IMR-90 (cell line): ENCODE measurements at places on chromosomes 12 and 14. TPM values are rescaled to one million over a fixed set of nuclear protein-coding genes. Genes with fewer than 3 reads are reported as not detected.

DNA sequence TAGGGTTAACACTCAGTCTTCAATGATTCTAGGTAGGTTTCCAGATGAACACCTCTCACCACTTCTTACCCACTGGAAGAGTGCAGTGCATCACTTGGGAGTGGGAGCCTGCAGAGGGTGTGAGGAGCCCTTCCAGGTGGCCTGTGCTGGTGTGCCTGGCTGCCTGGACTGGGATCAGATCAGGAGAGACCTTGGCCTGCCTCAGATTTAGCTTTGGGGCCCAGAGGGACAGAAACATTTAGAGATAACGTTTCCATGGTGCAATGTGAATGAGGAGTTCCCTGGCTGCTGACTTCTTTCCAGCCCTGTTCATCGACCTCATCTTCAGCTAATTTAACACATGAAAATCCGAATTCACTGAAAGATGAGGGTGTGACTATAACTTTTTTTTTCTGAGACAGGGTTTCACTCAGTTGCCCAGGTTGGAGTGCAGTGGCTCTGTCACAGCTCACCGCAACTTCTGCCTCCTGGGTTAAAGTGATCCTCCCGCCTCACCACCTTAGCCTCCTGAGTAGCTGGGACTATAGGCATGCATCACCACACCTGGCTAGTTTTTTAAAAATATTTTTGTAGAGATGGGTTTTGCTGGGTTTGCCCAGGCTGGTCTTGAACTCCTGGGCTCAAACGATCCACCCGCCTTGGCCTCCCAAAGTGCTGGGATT, 53.6 kb downstream of the SUSD6 start:
- H3K27ac ChIP-seq = peak overlapping the region; percentile 14; the same call in 1 of the 2 replicates
- no peak for DNase-seq
- H3K4me1 ChIP-seq = peaks cover 38% of the 10 kb centered on the region

DNA sequence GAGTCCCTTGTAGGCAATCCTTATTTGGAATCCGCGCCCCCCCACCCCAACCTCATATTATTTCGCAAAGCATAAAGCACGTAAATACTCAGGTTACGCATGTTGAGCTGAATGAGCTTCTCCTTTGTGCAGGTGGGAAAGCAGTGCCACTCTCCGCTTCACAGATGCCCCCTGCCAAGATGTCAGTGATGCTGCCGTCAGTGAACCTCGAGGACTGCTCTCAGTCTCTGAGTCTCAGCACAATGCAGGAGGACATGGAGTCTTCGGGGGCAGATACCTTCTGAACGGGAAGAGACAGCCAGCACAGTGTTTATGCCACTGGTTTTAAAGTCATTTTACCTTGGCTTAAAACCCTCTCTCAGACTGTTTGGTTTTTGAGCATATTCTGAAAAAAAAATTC, 90.1 kb upstream of the DACT1 start:
- no peaks in the 10 kb centered on the region for H3K4me1 ChIP-seq
- no peak overlapping the region for H3K27ac ChIP-seq
- no peaks in the 10 kb centered on the region for H3K27me3 ChIP-seq
- no peak for DNase-seq
- no peak overlapping the region for H3K4me3 ChIP-seq

DNA sequence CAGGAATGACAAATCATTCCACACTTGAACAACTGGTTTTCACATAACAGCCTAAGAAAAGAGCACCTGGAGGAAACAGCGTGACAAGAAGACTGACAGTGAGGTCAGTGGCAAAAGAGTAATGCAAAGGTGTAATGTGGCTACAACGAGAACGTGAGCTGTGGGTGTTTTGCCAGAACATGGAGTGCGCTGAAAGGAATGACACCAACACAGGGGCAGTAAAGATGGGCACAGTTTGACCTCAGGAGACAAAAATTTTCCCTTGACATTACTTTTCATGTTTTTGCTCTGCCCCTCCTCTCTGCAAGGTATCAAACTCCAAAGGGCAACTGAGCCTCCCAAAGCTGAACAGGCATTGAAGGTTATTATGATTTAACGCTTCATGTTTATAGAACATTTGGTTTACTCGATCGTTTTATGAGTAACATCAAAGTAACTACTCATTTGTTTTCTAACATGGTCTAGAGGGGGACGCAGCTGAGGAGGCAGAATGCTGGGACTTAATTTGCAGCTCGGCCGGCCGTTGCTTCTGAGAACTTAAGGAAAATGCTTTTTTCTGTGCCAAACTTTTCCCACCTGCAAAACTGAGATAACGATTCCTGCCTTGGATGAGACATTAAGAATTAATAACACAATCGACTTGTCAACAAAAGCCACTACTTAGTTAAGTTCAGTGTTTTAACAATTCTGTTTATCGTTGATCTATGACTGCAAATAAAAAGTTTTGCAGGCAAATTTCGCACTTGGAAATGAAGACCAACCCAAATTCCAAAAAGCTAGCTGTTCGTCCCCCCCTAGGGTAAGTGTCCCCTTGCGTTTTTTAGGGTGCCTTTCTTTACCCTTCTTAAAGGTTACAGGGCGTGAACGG, 954 bp downstream of the HAUS4 start:
- peaks cover 5% of the 10 kb centered on the region for H3K4me1 ChIP-seq
- peak overlapping the region; percentile 80 for H3K27ac ChIP-seq
- no peak for DNase-seq
- peak overlapping the region; percentile 68 for H3K4me3 ChIP-seq
- H3K27me3 ChIP-seq = no peaks in the 10 kb centered on the region
- H3K36me3 ChIP-seq = peaks cover 5% of the 10 kb centered on the region

- H3K4me3 ChIP-seq = no peak overlapping the region
- H3K27ac ChIP-seq = no peak overlapping the region
- H3K36me3 ChIP-seq = no peaks in the 10 kb centered on the region
- no peaks in the 10 kb centered on the region; the same call in 1 of the 2 replicates for H3K27me3 ChIP-seq
- DNase-seq = no peak
Observed at GRCh38 chr12:68335462-68335861, 3.3 kb upstream of the MDM1 start.

GRCh38 chr14:103960457-103961055, 18.2 kb upstream of the RD3L start:
- no peak overlapping the region for H3K4me3 ChIP-seq
- DNase-seq = no peak
- H3K36me3 ChIP-seq = no peaks in the 10 kb centered on the region
- peaks cover 7% of the 10 kb centered on the region for H3K27me3 ChIP-seq
- no peak overlapping the region for H3K27ac ChIP-seq

GRCh38 chr12:101042211-101042610, 167.8 kb downstream of the SLC5A8 start:
- H3K4me1 ChIP-seq = no peaks in the 10 kb centered on the region; the same call in 1 of the 2 replicates
- no peak overlapping the region for H3K4me3 ChIP-seq
- no peak overlapping the region for H3K27ac ChIP-seq
- no peak for DNase-seq
- H3K27me3 ChIP-seq = no peaks in the 10 kb centered on the region

GRCh38 chr14:44462381-44462780, 44.7 kb downstream of the FSCB start:
- H3K4me3 ChIP-seq = no peak overlapping the region
- no peaks in the 10 kb centered on the region for H3K36me3 ChIP-seq
- no peak for DNase-seq
- H3K27ac ChIP-seq = no peak overlapping the region
- H3K27me3 ChIP-seq = no peaks in the 10 kb centered on the region

- no peaks in the 10 kb centered on the region for H3K27me3 ChIP-seq
- no peak overlapping the region for H3K27ac ChIP-seq
- H3K4me3 ChIP-seq = no peak overlapping the region
- peak; percentile 69 for DNase-seq
- H3K4me1 ChIP-seq = peaks cover 3% of the 10 kb centered on the region; the same call in 1 of the 2 replicates
- no peaks in the 10 kb centered on the region for H3K36me3 ChIP-seq
Observed at GRCh38 chr14:63777024-63777423, 49.2 kb upstream of the SGPP1 start.

- H3K4me1 ChIP-seq = peaks cover 5% of the 10 kb centered on the region; the same call in 1 of the 2 replicates
- no peaks in the 10 kb centered on the region for H3K27me3 ChIP-seq
- peak overlapping the region; percentile 73; the same call in 1 of the 2 replicates for H3K27ac ChIP-seq
- peak; percentile 89 for DNase-seq
Observed at GRCh38 chr12:110224379-110225304, 56.4 kb upstream of the ATP2A2 start.

DNA sequence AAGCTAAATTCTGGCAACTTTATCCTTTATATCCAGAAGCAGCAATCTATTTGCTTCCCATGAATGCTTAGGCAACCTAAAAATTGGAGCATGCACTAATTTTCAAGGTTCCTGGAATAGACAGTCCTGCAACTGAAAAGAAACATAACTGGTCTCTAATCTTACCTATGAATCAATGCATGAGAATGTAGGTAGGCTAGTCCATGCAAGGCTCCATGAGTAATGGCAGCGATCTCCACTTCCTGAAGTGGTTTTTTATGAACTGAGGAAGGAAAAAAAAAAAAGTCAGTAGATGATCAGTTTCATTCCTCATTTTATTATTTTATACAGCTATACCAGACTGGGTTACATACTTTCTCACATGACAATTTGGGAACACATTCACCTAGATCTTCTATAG, 102.0 kb downstream of the PEBP1 start:
- peak; percentile 72 for DNase-seq
- no peaks in the 10 kb centered on the region for H3K27me3 ChIP-seq
- H3K4me1 ChIP-seq = no peaks in the 10 kb centered on the region
- no peak overlapping the region for H3K27ac ChIP-seq

DNA sequence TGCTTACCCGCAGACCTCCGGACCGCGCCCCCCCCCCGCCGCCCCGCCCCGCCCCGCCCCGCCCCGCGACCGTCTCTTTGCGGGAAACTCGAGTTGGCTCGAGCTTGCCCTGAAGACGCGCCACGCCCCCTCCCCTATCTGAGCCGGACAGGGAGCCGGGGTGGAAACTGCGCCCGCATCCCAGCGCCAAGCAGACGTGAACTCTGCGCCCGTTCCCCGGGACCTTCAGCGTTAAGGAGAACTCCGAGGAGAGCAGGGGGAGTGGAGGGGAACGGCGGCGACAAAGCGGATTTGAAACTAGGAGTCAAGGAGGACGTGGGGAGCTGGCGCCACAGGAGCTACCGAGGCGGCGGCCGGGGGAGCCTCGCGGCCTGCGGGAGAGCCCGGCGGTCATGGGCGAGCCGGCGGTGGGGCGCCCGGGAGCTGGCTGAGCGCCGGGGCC, at the start of gene KCNK13:
KCNK13 (plus strand) TSS at position 310 of the 442 bp plus-strand sequence. CDS start 212 bp downstream, outside the sequence.
- H3K4me3 ChIP-seq = peak within 1 kb of the TSS; percentile 74
- H3K27ac ChIP-seq = no peak within 1 kb of the TSS
- H3K36me3 ChIP-seq = no peaks in the 10 kb centered on the region
- no peak for DNase-seq
- H3K4me1 ChIP-seq = peaks cover 4% of the 10 kb centered on the region; the same call in 1 of the 2 replicates

DNA sequence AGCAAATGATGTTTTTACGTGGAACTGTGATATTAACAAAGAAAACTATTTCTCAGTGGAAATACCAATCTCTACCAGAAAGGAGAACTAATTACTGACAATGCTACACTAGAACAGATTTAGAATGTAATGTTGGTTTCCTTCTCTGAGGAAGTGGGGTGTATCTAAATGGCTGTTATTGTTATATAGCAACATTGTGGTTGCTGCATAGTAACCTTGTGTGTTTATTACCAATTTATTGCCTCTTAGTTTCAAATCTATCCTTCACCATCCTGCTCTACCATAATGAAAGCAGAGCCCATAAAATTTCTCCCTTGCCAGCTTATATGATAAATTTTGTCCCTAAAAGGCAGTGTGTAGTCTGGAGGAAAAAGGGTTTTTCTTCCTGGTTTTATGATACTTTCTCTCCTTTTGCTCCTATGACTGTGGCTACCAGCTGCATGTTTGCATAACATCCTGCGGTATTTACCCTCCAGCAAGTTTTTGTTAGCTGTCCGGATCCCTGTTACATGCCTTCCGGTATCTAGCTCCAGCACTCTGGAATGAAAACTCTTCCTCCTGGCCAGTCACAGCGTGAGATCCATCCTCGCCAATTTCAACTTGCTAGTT, 5.7 kb upstream of the KLRK1 start:
- DNase-seq = peak; percentile 71
- H3K27me3 ChIP-seq = no peaks in the 10 kb centered on the region; the same call in 1 of the 2 replicates
- no peak overlapping the region for H3K4me3 ChIP-seq

GRCh38 chr14:101009531-101009930, 106.0 kb upstream of the RTL1 start:
- H3K36me3 ChIP-seq = peaks cover 38% of the 10 kb centered on the region
- no peak overlapping the region for H3K4me3 ChIP-seq
- peaks cover 14% of the 10 kb centered on the region for H3K4me1 ChIP-seq

- no peaks in the 10 kb centered on the region for H3K27me3 ChIP-seq
- DNase-seq = no peak
- no peaks in the 10 kb centered on the region for H3K4me1 ChIP-seq
- peaks cover 5% of the 10 kb centered on the region for H3K36me3 ChIP-seq
- no peak overlapping the region for H3K4me3 ChIP-seq
- H3K27ac ChIP-seq = no peak overlapping the region
Observed at GRCh38 chr14:102683399-102684297, 91.2 kb downstream of the RCOR1 start.

GRCh38 chr14:66680216-66680615, 172.3 kb downstream of the GPHN start:
- no peaks in the 10 kb centered on the region for H3K27me3 ChIP-seq
- no peak overlapping the region for H3K4me3 ChIP-seq
- DNase-seq = no peak
- no peaks in the 10 kb centered on the region for H3K36me3 ChIP-seq
- H3K4me1 ChIP-seq = no peaks in the 10 kb centered on the region
- H3K27ac ChIP-seq = no peak overlapping the region

- no peak for DNase-seq
- H3K36me3 ChIP-seq = no peaks in the 10 kb centered on the region
- no peak overlapping the region for H3K4me3 ChIP-seq
- H3K4me1 ChIP-seq = no peaks in the 10 kb centered on the region
- H3K27ac ChIP-seq = no peak overlapping the region
- no peaks in the 10 kb centered on the region for H3K27me3 ChIP-seq
Observed at GRCh38 chr12:103470664-103471063, 25.1 kb downstream of the C12orf42 start.

PTGDR gene
- total RNA-seq = not detected in 2 replicates

NRIP2 gene
- 0.18 and 0.28 TPM in 2 replicates for total RNA-seq

ISCU gene
- total RNA-seq = 52.7 and 58.3 TPM in 2 replicates

LIN7A gene
- total RNA-seq = 23.9 and 24.7 TPM in 2 replicates

NGB gene
- not detected in 2 replicates for total RNA-seq

CMTM5 gene
- total RNA-seq = not detected in 2 replicates

COCH gene
- total RNA-seq = 0.18 and 0.28 TPM in 2 replicates
